GM18507 (cell line): ENCODE measurements at places on chromosomes 12 and 14.

GRCh38 chr12:124525927-124526692 is 41.3 kb downstream of the NCOR2 start:
- no peak for DNase-seq

- no peak for DNase-seq
Observed at GRCh38 chr14:22588526-22589095, 413 bp downstream of the DAD1 start.

DNA sequence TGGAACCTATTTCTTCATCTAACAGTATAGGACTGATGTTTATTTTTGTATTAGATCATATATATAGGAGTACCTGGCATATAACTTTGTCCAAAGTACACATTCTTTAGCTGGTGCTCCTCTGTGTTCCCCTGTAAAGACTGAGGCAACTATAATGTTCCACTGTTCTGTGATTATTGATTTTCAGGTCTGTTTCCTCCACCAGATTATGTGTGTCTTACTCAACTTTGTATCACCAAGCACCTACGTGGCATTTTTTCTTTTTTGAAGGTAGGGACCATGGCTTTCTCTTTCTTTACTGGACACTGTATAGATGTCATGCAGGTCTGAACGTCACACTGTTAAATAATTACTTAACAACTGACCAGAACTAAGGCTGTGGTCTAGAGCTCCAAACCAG is 29.3 kb downstream of the BICD1 start:
- no peak for DNase-seq

GRCh38 chr12:122423258-122424165 is 1.0 kb upstream of the CLIP1 start:
- DNase-seq, result no peak

DNA sequence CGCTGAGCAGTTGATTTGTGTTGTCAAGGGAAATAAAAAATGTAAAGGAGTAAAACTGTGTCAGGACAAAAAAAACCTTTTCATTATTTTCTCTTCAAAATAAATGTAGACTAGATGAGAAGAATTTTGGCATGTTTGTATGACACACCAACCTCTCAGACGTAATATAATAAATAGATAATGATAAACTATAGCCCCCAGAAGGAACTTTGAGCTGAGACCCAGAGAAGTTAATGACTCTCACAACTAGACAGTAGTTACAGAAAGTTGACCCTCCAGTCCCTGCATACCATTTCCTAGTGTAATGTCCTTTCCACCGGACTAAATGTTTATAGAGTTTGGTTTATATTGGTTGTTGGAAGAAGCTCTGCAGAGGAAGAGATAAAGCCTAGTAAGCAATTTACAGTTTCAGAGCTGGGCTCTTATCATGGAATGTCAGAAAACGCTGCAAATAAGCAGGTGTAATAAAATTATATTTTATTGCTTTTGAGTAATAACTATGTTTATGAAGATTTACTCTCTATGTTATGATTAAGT is 97.3 kb downstream of the TRHDE start:
- no peak for DNase-seq

DNA sequence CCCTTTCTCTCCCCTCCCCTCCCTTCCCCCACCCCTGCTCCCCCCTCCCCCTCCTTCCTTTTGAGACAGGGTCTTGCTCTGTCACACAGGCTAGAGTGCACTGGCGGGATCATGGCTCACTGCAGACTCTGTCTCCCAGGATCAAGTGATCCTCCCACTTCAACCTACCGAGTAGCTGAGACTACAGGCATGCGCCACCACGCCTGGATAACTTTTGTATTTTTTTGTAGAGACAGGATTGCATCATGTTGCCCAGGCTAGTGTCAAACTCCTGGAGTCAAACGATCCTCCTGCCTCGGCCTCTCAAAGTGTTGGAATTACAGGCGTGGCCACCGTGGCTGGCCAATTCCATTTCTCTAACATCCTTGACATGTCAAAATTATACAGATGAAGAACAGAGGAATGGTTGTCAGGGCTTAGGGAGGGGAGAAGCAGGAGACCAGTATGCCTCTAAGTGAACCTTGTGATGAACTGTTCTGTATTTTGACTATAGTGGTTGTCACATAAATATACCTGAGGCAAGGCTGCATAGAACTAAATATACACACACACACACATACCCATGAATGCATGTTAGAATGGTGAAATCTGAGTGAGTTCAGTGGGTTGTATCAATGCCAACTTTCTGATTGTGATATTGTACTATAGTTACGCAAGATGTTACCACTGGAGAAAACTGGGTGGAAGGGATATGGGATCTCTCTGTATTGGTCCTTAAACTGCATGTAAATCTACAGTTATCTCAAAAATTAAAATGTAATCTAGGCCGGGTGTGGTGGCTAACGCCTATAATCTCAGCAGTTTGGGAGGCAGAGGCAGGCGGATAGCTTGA is 3.6 kb upstream of the CFAP73 start:
- no peak for DNase-seq

GRCh38 chr14:50792051-50792477 is 38.9 kb downstream of the NIN start:
- DNase-seq, result no peak

DNA sequence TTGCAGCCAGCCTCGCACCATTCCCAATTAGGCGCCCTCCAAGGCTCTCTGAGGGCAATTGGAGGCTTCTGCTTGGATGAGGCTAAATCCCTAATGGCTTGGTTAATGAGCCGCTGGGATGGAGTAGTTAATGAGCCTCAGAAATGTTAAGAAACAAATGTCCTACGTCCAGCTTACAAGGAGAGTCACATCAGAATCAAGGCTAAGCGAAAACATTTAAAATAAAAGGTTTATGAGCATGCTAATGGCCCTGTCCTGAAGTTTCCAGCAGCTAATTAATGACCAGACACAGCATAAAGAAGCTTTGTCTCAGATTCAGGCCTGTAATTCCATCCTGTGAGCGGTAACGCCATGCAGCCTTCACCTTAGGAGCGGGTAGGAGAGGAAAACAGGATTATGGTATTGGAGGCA is 200.7 kb upstream of the BCL2L14 start:
- DNase-seq, result no peak
